ENCODE measurements at places on chromosomes 12 and 14.

GRCh38 chr12:89225401-89225800 lies 126.9 kb downstream of the DUSP6 start:
- DNase-seq: no peak

DNA sequence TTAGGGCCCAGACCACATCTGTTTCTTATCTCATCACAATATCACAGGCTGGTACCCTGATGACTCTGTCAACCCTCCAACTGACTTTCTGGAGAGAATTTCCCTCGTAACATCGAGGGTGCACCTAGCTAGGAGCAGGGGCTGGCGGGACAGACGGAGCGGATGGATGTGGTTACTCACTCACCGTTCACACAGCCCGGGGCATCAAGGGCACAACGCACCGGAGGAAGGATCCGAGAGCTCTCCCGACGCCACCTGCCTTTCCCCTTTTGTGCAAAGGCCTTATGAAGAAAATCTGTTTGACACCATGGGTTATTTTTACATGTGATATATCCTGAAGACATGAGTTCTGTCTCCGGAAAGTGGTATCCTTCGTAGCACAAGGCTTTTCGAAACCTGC lies 31.4 kb downstream of the SLC15A4 start:
- DNase-seq: no peak

DNA sequence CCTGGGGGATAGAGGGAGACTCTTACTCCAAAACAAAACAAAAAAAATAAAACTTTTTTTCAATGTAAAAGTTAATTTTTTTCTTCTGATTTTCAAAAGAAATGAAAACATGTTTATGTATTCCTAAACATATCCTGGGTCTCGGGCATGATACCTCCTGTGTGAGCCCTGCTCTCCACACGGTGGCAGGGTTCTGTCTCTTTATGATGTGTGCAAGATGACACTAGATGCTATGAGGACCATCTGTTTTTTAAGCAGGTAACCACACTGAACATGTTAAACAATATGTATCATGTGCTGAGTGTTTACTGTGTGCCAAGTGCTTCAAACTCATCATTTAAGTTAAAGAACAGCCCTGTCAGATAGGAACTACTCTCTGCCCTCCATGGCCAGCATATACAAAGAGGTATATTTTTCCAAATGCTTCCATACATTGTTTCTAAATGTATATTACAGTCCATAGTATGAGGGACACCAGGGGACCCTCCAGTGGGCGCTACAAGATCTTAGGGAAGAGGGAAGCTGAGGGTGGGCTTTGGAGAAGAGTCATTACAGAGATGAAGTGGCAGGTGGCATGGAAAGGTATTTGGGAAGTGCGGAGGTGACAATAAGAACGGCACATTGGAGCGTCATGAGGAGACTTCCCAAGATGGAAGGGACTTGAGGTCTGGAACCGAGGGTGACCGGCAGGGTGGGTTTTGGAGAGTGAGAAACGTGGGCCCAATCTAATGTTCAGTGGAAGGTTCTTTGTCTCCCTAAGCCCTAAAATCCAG lies 28.5 kb downstream of the FOS start:
- no peak for DNase-seq

DNA sequence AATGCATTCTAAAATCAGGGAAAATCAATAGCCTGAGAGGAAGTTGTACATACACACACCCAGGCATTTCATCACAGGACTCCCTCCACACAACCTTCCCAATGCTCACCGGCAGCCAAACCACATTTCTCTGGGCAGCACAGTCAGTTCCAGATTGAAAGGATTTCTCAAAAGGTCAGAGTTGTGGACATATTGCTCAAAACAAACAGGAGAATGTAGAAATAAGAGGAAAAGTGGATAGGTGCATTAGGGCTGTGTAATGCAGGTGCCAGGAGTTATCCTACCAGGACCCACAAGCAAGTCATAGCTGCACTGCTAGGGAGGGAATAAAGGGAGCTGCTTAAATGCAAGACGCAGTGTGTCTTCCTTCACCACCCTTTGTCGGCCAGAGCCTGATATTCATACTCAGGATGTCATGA lies 62.9 kb downstream of the GCH1 start:
- DNase-seq: peak; percentile 55

DNA sequence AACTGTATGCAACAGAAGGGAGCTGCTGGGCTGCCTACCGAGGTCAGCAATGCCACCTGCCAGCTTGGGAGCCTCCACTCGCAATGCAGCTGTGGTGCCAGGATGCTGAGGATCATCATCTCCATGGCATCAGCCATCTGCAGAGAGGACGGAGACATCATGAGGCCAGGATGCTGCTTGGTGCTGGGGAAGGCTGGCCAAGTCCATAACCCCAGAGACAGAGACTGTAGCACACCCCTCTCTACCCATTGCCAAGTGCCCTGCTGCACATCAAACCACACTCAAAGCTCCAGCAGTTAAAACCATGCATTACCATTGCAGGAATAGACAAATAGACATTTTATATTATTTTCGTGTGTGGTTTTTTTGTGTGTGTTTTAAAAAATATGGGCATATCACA lies 43.5 kb downstream of the SVOP start:
- DNase-seq: no peak

- DNase-seq: no peak
Observed at GRCh38 chr12:62910549-62911169, 24.3 kb downstream of the PPM1H start.

GRCh38 chr12:19681007-19681406 lies 241.7 kb downstream of the AEBP2 start:
- no peak for DNase-seq

GRCh38 chr12:113724794-113725556 lies 241.2 kb downstream of the RBM19 start:
- DNase-seq: no peak

GRCh38 chr14:90114554-90114953 lies 52.8 kb downstream of the KCNK13 start:
- DNase-seq: no peak

DNA sequence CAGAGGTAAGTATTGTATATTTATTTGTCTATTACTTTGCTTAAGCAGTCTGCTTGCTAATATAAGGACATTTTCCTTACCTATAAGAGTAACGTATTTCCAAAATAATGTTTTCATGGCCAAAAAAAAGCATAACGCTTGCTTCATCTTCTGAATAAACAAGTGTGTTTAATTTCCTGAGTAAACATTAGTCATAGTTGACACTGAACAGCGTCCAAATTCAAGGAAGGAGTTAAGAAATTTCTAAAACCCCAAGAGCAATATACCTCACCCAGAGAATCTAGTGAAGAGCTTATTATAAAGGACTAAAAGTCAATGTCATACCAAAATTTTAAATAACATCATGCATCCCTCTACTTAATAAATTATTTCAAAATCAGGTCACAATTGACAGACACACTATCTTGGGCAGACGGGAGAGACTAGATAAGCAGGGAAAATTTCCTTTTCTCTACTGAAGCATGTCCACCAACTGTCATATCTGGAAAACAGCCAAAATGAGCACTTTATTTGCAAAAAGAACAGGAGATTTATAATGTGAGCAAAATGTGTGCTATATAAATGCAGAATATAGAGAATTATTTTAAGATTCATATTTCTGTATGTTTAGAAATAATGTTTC lies 25.1 kb downstream of the ANKS1B start:
- DNase-seq: no peak

DNA sequence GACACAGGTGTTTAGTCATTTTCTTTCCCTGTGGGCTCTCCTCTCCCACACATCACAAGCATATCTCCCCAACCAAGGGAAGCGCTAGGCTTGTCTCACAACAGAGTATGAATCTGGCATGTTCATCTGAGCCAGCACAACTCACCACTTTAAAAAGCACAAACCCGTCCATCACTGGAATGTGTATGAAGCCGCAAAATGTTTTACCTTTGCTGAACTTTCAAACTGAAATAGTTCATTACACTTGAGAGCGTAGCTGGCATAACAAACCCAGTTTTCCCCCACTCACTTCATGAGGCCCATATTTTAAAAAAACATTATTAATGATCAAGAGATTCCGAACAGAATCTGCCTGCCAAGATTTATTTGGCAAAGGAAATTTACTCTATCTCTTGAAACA lies 15.8 kb downstream of the NID2 start:
- no peak for DNase-seq

- DNase-seq: peak; percentile 63
Observed at GRCh38 chr14:51776102-51776894, 84.1 kb upstream of the GNG2 start.

DNA sequence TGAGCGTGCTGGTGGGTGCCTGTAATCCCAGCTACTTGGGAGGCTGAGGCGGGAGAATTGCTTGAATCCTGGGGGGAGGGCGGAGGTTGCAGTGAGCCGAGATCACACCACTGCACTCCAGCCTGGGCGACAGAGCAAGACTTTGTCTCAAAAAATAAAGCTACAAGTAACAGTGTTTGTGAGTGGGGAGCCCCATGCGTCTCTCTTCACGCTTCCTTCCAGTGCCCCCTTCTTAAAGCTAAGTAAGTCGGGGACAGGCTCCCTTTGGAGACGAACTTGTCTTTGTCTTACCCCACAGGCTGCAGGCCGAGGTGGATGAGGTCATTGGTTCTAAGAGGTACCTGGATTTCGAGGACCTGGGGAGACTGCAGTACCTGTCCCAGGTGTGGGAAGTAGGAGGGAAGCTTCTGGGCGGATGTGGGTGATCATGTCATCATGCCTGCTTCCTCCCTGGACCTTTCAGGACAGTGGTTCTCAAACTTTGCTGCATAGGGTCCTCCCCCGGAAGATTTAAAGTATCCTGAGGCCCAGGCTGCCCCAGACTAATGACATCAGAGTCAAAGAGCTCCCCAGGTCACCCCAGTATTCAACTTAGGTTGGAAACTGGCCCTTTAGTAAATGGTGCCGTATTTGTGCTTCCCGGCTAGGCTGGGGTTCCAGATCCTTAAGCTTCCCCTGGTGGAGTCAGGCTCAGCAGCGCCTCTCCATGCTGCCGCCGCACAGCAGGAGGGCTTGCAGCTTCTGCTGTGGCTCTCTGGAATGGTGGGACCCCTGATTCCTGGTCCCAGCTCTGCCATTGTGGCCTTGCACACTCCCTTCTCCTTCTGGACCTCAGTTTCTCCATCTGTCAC lies 37.1 kb downstream of the CYP46A1 start:
- DNase-seq: no peak

DNA sequence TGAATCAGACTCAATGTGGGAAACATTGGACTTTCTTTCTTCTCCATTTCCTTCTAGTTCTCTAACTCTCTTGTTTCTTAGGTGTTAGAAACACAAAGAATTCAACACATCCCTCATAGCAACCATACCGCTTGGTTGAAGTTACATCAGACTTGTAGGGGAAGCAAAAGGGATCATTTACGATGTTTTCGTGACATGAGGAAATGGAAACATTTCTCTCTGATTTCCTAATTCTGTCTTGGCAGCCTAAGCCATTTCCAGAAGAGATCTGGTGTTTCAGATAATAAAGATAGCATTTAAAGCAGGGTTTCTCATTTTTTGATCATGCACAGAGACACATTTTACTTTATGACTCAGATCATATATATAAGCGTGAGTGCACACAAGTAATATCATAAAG lies 202.0 kb downstream of the TMEM132C start:
- no peak for DNase-seq

- DNase-seq: no peak
Observed at GRCh38 chr14:75077794-75078193, 8.4 kb downstream of the ZC2HC1C start.

DNA sequence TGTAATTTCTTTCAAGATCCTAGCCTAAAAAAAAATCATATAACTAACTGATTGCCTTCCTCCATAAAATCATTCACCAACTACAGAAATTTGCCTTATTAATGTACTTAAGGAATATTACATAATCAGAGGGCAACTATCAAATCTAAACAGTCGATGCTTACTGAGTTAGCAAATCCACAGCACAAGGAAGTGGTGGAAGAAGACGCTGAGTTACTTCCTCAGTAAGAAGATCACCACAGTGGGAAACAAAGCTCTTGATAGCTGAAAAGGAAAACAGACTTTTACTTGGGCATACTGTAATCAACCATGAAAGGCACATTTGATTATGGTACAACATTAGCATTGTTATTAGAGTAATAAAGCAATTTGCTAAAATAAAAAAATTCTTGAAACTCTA lies 48.7 kb downstream of the HEATR5A start:
- no peak for DNase-seq

DNA sequence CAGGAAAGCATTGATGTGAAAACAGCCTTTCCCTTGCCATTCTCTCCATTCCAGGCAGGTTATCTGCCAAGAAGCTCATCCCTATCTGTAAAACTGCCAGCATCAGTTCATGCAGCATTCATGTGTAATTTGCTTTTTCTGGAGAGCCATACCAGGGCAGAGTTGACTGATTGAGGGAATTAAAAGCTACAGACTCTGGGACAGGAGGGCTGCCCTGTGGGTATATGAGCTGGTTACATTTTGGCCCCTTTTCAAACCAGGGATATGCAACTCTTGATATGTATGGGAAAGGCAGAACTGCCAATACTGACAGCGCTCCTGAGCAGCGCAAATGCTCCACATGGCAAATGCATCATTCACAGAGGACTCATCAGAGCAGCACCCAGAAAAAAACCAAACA lies 53.7 kb downstream of the SYT1 start:
- no peak for DNase-seq

- no peak for DNase-seq
Observed at GRCh38 chr12:43884683-43885410, 49.0 kb downstream of the TMEM117 start.

DNA sequence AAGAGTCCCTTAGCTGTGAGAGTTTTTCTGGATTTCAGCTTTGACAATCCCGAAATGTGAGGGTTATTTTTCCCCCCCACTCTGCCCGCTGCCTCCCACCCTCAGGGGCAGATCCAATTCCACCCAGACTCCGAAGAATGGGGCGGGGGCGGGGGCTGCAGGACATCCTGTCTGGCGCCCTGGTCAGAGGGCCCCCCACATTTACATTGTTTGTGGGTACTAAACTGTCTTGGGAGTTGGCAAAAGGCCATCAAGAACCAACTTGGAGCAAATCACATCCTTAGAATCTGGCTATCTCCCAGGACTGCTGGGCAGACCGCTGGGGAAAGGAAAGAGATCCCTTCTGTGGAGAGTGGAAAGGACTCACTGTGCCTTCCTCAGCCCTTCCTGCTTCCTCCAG lies 2.4 kb downstream of the EMP1 start:
- DNase-seq: peak; percentile 71

GRCh38 chr12:93789767-93790166 lies 112.6 kb downstream of the CRADD start:
- no peak for DNase-seq

- no peak for DNase-seq
Observed at GRCh38 chr12:56332512-56333196, 1.1 kb downstream of the PAN2 start.

DNA sequence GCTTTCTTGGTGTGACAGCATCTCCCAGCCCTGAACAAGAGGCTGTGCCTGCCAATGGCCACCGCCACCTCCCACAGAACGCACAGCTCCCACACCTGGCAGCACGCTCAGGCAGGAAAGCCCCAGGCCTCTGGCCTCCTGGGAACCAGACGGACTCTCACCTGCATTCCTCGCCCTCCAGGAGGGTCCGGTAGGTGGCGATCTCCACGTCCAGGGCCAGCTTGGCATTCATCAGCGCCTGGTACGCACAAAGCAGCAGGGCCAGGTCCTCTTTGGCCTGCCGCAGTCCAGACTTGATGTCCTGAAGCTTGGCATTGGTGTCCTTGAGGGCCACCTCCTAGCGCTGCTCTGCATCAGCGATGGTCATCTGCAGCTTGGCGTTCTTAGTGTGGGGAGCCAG lies 12.1 kb upstream of the KRT77 start:
- no peak for DNase-seq
